ENCODE measurements at places on chromosomes 6 and 20.

- DNase-seq: no peak
These were observed 161.9 kb downstream of the CDK19 start for GRCh38 chr6:110653381-110653780.

DNA sequence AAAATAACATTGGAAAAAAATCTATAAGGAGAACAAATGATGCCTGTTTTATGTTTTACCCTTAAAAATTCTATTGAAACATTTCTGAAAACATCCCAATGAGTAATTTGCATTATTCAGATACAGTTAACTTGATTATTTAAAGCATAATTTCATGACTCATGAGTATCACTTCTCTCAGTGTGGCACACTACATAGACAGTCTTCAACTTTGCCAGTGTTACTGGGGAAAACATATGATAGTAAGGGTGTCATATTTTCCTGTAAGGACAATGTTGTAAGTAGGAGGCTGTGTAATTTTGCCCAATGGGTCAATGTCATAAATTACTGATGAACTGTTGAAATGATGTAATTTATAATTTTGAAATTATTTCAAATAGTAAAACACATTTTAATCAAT, 125.5 kb downstream of the PHACTR1 start:
- no peak for DNase-seq

GRCh38 chr6:107973594-107973993, 15.6 kb upstream of the SEC63 start:
- no peak for DNase-seq

GRCh38 chr6:37990762-37991525, 171.4 kb downstream of the ZFAND3 start:
- peak; percentile 96 for DNase-seq

GRCh38 chr20:1894471-1894950, 696 bp upstream of the SIRPA start:
- DNase-seq: peak; percentile 65

DNA sequence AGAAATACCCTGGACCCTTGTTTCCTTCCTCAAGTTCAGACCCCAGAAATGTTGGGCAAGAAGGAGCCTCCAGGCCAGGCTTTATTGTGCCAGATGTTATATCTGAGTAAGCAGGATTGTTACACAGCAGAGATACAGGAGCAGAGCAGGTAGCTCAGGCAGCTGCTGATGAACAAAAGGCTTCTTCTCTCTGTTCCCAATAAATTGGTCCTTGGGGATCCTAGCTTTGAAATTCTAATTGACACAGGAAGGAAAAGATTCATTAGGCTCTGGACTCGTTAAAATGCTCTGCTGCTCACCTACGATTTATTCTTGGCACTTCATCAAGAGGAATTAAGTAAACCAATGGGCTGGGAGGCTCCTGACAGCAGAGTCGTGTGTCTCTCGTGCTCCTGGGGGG, 54.2 kb downstream of the RALY start:
- DNase-seq: no peak

DNA sequence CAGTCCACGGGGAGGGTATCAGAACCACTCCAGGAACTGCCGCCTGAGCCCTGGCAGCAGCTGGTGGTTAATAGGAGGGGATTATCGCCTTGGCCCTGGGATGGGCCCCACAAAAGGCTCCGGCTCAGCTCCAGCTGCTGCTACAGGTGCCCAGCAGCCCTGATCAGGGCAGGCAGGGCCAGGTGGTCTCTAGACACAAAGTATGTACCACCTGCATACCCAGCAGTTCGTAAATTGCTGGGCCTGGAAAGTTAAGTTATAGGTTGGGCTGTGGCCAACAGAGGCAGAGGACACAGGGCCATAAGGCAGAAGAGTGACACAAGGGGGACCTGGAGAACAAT, 35.1 kb downstream of the RRBP1 start:
- no peak for DNase-seq

DNA sequence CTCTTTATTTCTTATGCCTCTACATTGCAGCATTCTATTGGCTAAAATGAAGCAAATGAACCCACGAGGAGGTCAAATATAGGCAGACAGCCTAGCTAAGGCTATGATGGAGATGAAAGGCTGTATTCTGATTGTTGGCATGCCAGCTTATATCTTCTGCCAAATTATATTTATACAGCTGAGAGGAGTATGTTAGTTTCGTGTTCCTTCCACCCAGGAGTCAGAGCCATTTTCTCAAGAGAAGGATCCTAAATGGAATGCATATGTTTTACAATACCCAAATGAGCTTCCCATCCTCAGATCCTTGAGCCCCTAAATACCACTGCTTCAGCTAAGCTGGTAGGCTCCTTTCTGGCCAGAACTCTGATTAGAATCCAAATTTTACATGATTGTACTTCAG, 178.4 kb upstream of the HDDC2 start:
- peak; percentile 49 for DNase-seq

GRCh38 chr6:40369891-40370290, 217.3 kb downstream of the LRFN2 start:
- DNase-seq: no peak

DNA sequence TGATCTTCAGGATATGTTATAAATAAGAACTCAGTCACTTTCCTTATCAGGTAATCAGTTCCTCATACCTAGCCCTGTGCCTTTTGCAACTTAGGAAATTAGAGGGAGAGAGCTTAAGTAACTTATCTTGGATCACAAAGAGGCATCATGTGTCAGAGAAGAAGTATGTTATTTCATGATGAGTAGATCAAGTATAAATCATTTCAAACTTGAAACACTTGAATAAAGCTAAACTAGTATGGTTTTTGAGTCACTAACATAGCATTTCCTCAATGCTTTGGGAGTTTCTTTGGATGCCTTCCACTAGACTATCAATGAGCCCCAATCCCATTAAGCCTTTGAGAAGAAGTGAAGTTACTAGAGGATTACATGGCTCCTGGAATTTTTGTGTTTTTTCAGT, 102.6 kb upstream of the TNFAIP3 start:
- peak; percentile 95 for DNase-seq

DNA sequence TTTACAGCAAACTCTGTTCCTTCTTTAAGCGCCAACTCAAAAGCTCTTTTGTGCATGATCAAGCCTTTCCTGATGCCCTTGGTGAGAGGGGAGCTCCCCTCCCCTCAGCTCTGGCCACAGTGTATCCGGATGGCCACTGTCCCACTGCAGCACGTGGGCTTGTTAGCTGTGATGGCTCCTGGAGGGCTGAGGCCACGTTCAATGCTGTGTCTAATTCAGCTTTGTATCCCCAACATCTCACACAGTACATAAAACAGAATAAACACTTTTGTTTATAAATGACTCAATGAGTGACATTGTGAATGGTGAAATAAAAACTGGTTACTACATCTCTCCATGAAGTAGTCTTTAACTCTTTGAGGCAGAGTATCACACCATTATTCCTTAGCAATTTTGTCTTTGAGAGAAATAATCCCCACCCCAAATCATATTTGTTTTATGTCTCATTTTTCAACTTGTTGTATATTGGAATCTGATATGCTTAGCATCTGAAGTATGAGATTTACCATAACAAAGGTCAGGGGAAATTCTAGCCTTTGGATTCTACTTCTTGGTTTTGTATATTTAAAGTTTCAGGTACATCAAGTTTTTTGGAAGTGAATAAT, 44.5 kb downstream of the EDN1 start:
- no peak for DNase-seq

GRCh38 chr6:43919774-43920173, 149.8 kb downstream of the VEGFA start:
- no peak for DNase-seq

- no peak for DNase-seq
These were observed 50.2 kb upstream of the TGM3 start for GRCh38 chr20:2245637-2246036.

DNA sequence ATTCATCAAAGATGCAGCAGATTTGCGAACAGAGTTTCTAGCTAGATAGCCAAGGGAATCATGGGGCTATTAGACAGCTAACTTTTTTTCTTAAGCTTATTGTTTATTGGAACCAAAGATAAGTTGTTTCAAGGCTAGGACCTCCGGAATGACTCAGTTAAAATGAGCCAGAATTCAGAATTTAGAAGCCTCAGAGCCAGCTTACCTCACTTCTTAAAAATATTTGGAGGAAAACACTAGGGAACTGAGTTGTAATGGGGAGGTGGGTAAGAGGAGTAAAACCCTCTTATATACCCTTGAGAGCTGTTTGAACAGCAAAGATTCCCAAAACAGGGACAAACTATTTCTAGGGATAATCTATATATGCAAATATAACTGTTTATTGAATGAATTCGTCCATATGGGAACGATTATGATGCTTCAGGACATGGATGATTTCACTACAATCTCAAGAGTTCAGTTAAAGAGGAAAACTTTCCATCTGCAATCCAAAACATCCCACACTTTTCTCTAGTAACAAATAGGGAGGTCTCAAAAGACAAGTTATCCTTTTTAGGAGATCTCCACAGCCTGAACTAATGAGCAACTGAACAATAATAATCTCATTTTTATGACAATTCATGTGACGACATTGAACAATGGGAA, 12.6 kb upstream of the CARMIL1 start:
- peak; percentile 55 for DNase-seq

GRCh38 chr6:169490246-169490641, 211.6 kb downstream of the WDR27 start:
- DNase-seq: no peak

DNA sequence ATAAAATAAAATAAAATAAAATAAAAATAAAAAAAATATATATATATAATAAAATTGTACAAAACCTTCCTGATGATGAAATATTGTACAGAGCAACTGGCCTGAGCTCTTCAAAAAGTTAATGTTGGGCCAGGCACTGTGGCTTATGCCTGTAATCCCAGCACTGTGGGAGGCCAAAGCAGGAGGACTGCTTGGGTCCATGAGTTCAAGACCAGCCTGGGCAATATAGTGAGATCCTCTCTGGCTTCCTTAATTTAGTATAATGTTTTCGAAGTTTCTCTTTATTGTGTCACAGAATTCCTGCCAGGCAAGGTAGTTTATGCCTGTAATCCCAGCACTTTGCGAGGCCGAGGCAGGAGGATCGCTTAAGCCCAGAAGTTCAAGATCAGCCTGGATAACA, 113.9 kb upstream of the SALL4 start:
- no peak for DNase-seq

DNA sequence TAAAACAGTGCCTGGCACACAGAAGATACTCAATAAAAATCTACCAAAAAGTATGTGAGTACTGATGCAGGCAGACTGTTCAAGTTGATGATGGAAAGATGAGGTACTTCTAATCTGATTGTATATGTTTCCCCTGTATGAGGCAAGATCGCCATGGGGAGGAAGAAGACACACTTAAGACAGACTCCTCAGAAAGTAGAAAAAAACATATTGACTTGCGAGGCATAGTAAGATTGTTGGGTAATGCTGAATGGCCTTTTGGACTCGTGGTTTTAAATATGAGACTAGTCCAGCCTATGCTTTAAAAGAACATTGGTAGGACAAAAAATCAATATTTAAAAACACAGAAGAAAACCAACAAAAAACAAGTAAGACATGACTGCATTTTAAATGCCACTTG, 72.6 kb downstream of the SHPRH start:
- no peak for DNase-seq

DNA sequence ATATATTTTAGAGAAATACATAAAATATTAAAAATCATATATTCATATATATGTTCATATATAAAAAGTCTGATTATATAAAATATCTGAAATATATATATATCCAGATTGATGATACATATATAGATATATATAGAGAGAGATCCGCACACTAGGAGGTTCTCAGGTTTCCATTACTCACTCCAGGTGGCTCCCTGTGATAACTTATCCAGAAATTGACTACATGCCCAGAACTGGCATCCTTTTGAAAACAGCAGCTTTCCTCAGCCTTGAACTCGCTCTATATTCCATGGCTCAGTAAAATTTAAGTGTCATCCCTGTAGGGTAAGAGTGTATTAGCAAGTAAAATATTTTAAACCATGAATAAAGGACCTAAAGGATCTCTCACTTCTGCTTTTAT, 206.8 kb downstream of the TINAG start:
- DNase-seq: no peak

- peak; percentile 68 for DNase-seq
These were observed 10.0 kb upstream of the PFDN4 start for GRCh38 chr20:54197621-54198604.

GRCh38 chr6:121157906-121158305, 176.4 kb downstream of the TBC1D32 start:
- DNase-seq: peak; percentile 65

DNA sequence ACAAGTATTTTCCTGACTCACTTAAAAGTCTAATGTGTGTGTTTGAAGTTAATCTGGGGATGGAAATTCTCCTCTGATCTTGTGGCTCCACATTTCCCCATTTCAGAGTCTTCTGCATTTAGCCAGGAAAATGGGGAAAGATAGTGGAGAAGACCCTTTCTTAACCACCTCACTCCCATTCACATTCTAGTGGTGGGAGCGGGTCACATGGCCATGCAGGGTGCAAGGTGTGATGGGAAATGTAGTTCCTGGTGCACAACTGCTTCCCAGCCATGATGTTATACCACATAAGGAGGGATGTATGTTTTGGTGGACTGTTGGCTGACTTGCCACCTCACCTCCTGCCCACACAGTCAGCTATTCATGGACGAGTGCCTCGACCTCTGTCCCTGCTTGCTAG, 61.8 kb downstream of the BANF2 start:
- no peak for DNase-seq

DNA sequence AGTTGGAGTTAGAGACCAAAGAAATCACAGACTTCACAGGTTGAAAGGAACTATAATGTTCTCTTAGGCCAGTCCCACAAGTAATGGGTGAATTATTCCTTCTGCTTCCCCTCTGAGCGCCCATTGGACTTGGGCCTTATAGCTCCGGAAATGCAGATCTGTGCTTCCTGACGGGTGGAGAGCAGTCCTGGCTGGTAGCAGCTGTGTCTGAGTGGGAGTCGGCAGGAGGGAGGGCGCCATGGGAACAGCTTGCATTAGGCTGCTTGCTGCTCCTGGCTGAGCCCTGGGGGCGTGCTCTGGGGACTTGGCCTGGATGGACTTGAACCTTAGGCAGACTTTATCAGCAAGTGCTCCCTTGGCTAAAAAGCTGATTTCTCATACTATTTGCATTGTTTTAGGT, 18.4 kb upstream of the NUP153 start:
- peak; percentile 48 for DNase-seq

DNA sequence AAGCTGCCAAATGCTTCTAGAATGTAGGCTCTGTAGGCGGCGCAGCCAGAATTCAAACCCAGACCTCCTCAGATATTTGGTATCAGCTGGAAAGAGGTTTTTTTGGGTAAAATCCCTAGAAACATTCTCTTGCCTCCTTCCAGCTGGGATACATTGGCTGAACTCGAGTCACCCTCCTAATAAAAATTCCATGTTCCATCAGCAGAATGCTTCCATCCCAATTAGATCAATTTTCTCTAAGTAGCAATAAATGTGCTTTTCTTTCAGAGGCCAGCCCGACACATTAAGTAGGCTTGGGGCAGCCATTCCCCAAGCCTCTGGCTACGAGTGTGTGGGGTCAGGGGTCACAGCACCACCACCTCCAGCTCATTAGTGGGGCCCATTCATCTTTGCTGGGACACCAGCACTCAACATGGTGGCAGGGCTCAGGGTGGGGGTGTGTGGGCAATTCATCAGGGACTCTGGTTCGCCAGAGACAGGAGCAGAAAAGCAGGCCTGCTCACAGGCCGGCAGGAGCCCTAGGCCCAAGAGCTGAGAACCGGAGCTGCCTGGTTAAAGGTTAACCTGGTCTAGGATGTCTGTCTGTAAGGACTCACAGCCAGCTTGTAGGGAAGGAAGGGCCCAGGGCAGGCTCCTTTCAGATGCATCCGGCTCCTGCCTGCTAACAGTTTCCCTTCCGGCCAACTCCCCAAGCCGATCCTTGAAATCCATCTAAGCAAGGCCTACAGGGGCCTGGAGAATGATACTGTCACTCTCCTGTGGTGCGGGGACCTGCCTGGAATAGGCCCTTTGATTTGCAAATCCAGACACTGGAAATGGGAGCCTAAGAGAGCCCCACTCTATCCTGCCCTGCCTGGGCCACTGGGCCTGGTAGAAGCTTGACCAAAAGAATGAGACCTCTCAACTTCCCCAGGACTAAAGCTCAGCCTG, 159.1 kb upstream of the TOP1 start:
- no peak for DNase-seq

Data from fibroblast of skin of scalp (primary cell).